ENCODE measurements at places on chromosomes 2 and 18. TPM values are rescaled to one million over a fixed set of nuclear protein-coding genes. Genes with fewer than 3 reads are reported as not detected.

- DNase-seq = no peak
Measured at GRCh38 chr18:75489493-75490190, 62.1 kb upstream of the SMIM21 start.

Gene ZNF892
- 3.2 TPM for total RNA-seq

Gene ANKRD23
- total RNA-seq = 2.9 TPM

DNA sequence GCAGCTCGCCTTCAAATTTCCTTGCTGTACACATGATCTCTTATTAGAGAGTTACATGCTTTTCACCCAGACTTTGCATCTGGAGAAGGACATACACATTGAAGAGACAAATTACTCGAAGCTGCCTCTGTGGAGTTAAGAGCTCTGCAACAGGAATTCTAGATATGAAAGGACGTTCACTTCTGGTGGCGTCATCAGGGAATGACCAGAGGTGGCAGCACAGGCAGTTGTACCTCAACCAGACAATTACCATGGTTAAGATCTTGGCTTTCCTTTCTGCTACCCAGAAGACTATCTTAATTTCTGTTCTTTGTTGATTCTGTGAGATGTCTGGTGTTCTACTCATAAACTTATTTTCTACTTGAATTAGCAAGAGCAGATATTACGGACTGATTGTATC is 39.1 kb upstream of the MC4R start:
- DNase-seq = no peak

- no peak for DNase-seq
Measured at GRCh38 chr2:236252602-236253001, 11.6 kb downstream of the ASB18 start.

DNA sequence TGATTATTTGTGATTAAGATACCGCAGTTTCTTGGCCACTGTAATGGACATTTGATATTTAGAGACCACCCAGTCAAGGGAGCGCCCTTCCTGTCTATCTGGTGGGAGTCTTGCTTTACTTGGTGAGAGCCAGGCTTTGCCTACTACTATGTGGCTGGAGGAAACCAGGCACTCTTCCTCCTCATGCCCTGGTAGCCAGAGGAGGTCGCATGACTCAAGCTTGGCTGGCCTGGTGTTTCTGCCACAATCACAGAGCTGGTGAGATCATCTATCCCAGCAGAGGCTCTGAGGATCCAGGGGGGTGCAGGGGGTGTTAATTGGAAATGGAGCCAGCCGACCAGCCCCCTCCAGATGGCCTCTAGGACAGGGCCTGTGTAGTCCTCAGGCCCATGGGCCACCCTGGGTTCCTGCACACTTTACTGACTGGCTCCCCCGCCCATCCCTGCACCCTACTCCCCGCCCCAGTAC is 46.8 kb upstream of the BIN1 start:
- no peak for DNase-seq

Gene CXCR4
- total RNA-seq = 28.5 TPM

DNA sequence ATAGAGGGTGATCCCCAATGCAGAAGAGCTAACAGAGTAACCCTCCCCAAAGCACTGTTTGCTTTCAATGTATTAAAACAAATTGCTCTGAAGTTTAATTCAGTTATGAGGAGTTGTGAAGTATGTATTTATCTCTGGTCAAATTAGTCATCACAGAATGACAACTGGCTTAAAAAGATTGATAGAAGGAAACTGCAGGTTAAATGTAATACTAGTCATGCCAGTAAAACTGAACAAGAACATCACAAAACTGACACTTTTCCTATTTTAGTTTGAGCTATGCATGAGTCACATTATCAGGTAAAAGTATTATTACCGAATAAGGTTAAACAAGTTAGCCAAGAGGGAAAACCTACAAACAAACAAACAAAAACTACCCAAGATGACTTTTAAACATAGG is 99.0 kb upstream of the ACVR1C start:
- no peak for DNase-seq

DNA sequence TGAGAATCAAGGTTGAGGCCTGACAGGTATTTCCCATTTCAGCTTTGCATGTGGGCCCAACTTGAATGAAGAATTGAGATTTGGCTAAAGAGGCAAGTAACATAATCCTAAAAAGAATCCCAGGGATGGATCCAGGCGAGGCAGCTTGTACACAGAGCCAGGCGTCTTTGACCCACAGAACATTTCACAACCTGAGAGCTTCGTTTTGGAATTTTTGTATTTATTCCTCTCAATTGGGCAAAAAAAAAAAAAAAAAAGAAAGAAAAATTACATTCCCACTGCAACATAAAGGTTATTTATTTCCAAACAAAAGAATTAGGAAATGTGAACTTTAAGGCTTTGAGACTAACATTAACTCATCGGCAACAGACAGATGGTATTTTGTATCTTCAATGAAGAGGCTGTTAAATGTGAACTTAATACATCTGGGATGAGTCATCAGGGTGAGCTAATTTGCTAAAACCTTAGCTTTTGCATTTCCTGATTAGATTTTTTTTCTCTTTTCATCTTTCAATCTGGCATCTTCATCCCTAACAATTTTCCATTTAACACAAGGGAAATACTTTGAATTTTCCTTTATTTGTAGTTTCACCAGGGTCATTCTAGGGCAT is 478.5 kb upstream of the TNP1 start:
- DNase-seq = no peak

DNA sequence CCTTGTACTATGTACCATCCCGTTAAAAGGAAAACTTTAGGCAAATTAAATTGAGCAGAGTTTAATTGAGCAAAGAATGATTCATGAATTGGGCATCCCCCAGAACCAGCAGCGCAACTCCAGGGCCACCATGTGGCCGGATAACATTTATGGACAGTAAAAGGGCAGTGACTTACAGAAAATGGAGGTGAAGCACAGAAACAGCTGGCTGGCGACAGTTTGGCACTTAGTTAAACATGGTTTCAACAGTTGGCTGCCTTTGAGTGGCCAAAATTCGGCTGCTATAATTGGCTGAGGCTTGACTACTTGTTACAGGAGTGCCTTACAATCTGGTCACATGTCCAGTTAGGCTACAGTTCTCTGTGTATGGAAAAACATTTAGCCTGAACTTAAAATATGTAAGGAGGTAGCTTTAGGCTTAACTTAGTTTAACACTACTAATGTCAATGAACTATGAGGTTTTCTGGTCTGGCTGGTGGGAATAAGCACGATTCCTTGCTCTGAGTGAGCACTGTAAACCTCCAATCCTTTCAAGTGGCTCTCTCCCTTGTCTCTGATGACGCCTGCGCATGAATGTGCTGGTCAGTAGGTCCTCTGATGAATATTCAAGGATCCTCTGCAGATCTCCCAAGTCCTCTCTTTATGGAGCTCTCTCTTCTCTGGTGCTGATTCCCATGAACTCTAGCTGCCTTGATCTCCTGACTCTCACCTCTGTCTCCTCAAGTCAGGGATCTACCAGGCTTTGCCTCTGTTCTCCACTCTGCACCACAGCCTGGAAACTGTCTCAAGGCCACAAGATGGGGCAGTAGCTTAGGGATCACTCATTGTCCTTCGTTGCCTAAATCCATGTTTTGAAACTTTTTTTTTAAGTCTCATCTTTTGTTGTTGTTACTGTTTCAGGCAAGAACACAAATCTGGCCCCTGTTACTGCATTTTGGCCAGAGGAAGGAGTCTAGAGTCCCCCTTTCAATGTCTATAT is 24.4 kb upstream of the RAB31 start:
- DNase-seq = no peak

DNA sequence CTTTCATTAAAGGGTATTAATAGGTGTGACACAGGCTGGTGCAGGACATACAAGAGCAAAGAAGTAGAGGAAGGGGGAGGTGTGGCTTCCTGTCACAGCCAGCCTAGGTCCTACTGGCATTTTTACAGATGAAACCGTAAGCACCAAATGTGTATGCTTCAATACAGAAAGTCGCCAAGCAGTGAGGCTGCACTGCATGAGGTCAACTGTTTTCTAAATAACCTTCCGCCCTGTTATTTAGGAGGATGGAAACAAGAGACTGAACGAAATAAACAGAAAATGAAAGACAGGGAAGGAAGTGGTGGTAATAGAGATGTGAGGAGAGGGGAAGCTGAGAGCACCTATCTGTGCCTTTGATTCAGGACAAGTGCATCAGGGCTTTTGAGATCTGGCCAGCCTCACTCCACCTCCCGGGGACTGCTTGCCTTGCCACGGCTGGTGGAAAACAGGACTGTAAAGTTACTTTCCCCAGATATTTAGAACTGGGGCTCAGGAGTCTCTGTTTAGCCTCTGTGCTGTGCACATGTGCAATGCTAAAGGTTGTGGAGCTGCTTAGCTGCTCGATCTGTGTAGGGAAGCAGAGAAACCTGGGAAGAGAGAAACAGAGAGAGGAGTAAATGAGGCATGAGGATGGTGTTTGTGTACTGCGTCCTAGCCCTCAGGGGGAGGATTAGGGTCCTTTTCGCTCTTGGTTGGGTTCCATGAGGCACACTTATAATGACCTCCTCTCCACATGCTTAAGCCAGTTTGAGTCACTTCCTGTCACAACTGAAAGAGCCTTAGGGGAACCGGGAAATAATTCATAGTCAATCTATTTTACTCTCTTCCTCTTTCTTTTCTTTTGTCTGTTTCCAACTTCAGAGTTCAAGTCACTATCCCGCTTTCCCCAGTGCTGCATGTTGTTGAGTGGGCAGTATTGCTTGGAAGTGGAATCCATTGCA is 62.3 kb upstream of the BOD1L2 start:
- no peak for DNase-seq

- DNase-seq = no peak
Measured at GRCh38 chr2:27852691-27853090, 37.5 kb downstream of the RBKS start.

Gene HTR2B
- total RNA-seq = not detected

DNA sequence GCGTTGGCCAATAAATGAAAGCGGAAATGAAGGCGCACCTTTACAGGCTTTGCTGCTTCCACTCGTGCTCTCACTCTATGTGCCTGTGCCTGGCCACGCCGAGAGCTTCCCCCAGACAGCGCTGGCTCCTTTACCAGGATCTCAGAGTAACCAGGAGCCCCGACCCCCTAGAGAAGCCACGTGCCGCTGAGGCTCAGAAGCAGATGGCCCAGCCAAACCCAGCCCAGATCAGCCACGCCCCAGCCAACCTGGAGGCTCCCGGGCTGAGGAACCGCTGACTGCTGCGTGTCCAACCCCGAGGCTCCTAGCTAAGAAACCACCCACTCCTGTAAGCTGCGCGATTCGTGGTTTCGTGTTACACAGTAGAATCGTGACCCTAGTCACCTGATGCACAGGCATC is 199.3 kb downstream of the NCK2 start:
- no peak for DNase-seq

Gene LONRF2
- 0.03 TPM for total RNA-seq

GRCh38 chr2:127012215-127012614 is 94.7 kb downstream of the BIN1 start:
- no peak for DNase-seq

- DNase-seq = no peak
Measured at GRCh38 chr18:62948788-62949187, 233.4 kb downstream of the PHLPP1 start.

DNA sequence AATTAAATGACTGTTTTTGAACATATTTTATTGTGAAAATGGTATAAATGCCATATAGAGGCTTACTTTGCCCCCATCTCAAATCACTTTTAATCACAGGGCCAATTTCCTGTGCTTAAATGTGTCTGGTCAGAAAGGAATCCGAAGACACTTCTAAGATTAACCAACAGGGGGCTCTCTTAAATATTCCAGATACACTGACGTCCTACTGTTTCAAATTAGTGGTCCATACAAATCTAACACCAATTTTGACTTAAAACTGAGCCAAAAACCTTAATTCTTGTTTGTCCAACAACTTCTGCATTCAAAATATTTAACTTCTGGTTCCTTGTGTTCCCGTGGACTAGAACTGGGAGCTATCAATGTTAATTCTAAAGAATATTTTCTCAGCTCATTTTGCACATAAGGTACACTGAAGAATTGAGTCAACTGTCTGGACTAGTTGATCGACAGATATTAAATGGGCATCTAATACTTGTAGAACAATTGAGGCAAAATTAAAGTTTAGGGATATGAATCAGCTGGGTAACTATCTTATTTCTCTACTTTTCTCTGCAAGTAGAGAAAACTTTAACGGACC is 557.5 kb downstream of the ARHGAP15 start:
- no peak for DNase-seq

DNA sequence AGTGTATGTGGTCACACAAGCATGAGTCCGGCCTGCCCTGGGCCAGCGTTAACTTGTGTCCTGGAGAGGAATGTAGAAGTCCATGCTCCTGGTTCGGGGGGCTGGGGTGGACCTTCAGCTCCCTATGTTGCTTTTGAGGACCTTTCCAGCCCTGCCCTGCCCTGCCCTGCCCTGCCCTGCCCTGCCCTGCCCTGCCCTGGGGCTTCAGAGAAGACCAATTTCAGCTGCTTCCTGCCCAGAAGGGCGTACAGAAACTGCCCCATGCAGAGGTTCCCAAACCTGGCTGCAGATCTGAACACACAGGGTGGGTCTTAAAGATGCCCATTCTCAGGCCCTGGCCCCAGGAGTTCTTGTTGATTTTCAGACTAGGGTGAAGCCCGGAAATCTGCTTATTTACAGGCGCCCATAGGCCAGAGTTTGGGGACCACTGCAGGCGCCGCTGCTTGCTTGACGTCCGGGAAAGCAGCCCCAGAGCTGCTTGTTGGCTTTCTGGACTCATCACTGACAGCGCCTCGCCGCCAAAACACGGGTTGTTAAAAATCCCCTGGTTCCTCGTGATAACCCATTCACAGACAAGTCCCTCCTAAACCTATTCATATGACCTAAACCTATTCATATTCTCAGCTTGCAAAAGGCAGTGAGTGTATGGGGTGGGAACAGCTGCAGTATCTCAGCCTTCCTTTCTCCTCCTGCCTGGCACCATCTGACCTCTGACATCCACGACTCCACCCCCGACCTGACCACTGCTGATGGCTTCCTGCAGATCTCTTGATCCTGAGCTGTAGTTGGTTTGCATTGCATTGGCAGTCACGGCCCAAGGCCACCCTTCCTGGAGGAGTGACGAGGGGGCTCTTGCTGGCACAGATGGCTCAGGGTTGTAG is 198.3 kb downstream of the GLI2 start:
- no peak for DNase-seq

Gene RNU2-63P
- 40.2 TPM for total RNA-seq

GRCh38 chr2:135825550-135826176 is 11.3 kb downstream of the LCT start:
- DNase-seq = no peak

DNA sequence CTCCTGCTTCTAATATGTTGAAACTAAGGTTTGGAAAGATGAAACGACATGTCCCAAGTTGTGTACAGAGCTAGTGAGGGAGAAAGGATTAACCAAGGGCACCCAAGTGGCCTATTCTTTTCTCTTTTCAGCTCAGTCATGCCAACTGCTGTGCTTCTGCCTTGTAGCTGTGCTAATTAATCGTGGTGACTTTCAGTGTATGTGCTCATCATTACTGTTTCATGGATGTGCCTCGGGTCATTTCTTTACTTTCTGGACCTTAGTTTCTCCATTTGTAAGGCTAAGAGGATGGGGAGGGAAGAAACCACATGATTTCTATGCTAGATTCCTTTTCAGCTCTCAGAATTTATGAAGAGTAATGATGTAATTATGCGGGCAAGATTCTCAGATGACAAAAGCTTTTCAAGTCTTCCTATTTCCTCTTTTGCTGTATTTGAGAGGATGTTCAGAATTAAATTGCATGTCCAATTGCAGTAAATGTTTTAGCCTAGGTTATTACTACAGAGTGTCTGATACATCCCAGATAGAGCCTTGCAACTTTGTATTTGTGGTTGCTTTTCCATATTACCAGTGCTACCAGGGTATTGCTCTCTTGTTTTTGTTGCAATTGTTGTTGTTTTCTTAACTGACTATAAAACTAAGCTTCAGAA is 621.2 kb downstream of the CNTNAP5 start:
- no peak for DNase-seq

Gene LYG2
- not detected for total RNA-seq

Gene SLC9A2
- total RNA-seq = 0.03 TPM

Gene ELOA2
- total RNA-seq = not detected

Data from activated T-cell treated with anti-CD3 and anti-CD28 coated beads, Interleukin-2, amount 50 U/mL, for 4 hours (primary cell).